ENCODE measurements at places on chromosomes 1 and 21.

DNA sequence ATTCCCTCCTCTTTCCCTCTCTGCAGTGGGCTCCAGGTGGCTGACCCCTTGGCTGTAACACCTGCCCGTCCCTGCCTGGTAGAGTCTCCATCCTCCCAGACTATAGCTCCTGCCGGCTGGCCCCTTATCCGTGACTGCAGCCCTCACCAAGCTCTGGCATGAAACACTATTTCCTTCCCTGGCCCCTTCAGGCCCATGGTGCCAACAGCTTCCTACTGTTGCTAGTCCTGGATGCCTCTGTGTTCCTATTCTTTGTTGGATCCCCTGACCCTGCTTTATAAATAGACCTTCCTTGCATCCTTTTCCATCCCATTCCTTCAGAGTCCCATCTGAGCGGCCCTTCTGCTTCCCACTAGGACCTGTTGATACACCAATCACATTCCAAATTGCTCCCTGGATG, 195.0 kb downstream of the ZNF326 start:
- DNase-seq: no peak

- no peak for DNase-seq
Measured at GRCh38 chr1:2372551-2373490, 18.5 kb downstream of the MORN1 start.

- DNase-seq: no peak
Measured at GRCh38 chr1:91189096-91189495, 167.3 kb upstream of the ZNF644 start.

- no peak for DNase-seq
Measured at GRCh38 chr1:57898531-57898930, 474.7 kb upstream of the DAB1 start.

DNA sequence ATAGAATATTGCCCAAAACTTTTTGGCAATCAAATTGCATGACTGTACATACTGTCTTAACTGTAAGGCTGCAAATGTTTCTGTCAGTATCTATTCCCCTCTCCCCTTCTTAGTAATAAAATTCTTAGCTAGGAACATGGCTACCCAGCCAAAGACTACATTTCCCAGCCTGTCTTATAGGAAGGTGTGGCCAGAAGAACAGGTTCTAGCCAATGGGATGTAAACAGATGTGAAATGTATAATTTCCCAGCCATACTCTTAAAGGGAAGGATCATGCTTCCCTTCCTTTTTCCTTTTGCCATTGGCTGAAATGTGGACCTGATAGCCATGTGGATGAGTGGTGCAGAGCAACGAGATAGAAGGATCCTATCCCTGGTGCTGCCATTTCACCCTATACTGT, 7.0 kb upstream of the HIVEP3 start:
- DNase-seq: no peak

- DNase-seq: no peak
Measured at GRCh38 chr1:23673086-23673813, 18.4 kb upstream of the RPL11 start.

GRCh38 chr1:158972841-158973240, 36.9 kb upstream of the IFI16 start:
- no peak for DNase-seq

DNA sequence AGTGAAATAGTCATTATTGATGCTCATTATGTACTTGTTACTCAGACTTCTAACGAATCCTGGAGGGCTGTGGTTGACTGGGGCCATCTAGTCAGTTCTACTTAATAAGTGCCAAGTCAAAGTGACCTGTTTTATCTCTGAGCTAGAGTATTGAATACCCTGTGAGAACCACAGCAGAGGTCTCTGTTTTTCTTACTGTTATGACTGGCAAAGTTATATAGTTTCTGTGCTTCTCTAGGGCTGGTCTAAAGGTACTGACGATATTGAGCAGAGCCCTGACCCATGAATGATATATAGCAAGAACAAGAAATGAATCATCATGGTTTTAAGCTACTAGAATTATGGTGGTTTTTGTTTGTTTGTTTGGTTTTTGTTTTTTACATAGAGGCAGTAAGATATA, 555.8 kb downstream of the PLA2G4A start:
- DNase-seq: no peak

DNA sequence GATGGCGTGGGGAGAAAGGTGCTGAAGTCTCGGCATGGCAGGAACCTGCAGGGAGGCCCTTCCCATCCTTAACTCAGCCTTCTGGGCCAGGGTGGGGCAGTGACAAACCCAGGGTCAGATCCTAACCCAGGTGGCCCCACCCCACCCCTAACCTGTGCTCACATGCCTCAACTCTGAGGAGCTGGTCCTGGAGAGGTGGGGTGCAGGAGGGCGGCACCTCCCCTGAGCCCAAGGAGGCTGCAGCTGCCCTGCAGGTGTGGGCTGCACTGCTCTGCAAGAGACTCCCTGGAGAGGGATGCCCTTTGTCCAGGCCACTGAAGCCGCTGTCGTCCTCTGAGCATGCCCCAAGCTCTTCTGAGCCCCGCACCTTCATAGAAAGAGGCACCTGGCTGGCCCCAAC, 15.2 kb upstream of the ADAMTSL4 start:
- DNase-seq: no peak

DNA sequence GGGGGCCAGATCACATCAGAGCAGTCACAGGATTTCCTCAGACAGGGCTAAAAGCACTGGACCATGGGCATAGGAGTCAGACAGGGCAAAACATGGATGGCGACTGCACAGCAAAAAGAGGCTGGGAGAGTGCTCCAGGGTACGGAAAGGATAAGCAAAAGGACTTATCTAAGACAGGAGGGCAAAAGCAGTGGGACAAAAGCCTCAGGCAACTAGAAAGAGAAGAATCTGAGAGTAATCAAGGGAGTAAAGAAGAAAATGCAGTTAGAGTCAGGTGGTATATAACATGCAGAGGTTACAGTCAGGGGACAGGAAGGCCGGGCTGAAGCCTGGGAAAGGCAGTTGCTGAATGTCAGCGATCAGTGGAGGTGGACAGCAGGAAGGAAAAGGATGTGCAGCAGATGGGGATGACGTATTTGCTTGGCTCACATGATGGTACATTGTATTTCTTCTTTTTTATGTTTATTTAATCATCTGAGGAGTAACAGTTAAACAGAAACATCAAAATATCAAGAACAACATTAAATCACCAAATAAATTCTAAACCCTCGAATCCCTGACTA, 63.1 kb upstream of the CNN3 start:
- no peak for DNase-seq

- no peak for DNase-seq
Measured at GRCh38 chr1:30888391-30888790, 20.2 kb downstream of the SDC3 start.

GRCh38 chr1:64038119-64038518, 165.3 kb upstream of the UBE2U start:
- DNase-seq: no peak

DNA sequence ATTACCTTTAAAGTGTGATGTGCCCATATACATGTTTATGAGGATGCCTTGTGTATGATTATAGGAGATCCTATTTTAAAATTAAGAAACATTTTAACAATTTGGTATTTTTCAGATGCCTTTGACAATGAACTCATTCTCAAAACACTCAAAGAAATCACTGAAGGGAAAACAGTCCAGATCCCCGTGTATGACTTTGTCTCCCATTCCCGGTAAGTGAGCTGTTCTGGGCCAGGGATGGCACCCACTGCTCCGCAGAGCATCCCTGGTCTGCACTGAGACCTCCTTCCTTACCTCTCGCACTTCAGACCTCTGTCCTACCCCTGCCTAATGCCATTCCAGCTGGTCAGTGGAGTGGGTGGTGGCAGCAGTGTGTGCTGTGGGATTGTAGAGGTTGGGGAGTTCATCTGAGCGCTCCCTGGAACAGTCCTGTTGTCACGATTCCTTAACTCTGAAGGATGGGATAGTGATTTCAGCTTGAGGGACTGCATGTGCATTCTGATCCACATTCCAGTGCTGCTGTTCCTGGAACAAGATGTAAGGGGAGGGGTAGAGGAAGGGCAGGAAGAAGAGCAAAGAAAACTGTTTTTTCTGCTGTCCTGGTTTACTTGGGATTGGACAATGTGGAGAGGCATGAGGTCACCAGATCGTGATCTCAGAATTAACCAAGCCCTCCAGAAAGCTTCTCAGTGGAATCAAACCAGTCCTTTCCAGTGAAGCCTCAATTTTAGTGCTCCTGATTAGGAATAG, 63.9 kb downstream of the UCK2 start:
- no peak for DNase-seq

DNA sequence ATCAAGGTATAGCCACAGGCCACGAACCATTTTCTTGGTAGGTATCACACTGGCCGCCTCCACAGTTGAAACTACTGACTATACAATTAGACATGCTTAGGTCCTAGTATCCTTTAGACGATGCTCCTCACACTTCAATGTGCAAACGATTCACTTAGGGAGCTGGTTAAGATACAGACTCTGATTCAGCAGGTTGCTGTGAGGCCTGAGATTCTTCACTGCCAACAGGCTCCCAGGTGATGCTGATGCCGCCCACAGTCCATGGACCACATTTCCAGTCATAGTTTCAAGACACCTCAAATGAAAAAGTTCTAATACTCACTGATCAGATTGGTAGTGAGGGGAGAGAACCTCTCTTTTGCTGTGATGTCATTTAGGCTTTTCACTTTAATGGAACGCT, 6.8 kb downstream of the ATP5PO start:
- no peak for DNase-seq

DNA sequence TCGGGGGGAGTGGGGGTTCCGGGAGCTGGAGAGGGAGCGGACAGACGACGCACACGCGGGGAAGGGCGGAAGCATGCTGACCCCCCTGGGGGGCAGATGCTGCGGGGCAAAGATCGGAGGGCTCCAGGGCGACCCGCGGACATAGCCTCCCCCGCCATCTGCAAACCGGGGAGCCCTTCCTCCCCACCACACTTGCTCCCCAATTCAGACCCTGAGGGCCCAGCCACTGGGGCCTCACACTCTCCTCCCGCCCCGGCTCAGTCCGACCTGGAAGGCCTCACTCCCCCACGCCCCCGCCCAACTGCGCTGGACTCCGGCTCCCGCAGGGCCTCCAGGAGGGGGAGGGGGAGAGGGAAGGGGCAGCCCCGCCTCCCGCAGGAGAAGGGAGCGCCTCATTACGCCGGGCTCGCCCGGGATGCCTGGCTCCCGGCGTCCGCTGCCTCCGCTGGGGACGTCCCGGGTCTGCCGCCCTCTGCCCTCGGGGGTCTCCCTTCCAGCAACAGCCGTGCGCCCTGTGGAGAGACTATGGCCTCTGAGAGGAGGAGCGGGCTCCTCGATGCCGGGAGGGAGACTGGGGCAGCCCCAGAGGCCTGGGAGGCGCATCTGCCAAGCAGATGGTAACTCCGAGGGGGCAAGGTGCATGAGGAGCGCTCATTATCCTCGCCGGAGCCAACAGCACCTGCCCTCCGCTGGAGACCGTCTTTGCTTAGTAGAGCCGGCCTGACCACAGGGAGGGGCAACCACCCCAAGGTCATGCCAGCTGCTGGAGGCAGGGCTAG, 636 bp upstream of the CAMK2N1 start:
- DNase-seq: peak; percentile 19

DNA sequence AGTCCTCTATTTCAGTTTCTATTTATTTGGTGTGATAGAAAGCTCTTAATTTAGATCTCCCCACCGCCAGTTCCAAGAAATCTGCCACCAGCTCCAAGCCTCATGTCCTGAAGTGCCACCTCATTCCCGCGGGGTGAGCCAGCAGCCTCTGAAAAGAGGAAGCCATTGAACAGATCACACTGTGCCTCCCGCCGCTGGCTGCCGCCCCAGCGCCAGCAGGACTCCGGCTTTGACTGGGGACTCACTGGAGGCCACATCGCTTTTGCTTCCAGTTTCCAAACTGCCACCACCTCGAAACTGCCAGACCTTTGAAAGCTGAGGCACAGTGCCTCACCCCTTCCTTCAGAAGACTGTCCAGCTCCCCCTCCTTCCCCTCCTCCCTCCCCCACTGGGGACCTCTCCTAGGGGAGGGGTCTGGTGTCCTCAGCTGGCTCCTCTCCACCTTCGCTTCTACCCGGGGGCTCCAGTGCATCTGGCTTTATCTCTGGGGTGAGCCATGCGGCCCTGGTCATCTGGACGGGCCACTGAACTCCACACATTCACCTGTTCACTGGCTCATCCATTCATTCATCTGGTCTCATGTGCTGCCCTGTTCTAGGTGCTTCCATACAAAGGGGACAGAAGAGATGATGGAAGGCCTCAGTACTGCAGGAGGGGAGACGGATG, 58.9 kb downstream of the VPS26C start:
- no peak for DNase-seq

GRCh38 chr1:219757890-219758289, 145.0 kb upstream of the ZC3H11B start:
- no peak for DNase-seq

- DNase-seq: no peak
Measured at GRCh38 chr21:44755227-44755626, 43.9 kb upstream of the TSPEAR start.

GRCh38 chr1:88029142-88029541, 654.9 kb upstream of the PKN2 start:
- no peak for DNase-seq

DNA sequence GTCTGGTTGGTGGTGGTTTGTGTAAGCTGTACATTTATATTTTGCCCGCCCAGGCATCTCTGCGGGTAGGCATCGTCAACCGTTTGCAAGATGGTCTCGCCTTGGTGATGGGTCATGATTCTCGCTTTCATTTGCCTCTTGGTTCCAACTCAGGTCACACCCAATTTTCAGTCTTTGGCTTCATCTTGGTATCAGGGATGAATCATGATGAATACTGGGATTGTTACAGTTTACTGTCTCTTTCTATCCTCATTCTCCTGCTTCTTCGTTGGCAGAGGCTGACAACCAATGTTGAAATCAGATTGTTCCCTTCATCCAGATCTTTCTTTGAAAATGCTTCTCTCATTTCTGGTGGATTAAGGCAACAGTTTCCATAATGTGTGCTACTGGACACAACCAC, 129.7 kb upstream of the KAZN start:
- DNase-seq: no peak

DNA sequence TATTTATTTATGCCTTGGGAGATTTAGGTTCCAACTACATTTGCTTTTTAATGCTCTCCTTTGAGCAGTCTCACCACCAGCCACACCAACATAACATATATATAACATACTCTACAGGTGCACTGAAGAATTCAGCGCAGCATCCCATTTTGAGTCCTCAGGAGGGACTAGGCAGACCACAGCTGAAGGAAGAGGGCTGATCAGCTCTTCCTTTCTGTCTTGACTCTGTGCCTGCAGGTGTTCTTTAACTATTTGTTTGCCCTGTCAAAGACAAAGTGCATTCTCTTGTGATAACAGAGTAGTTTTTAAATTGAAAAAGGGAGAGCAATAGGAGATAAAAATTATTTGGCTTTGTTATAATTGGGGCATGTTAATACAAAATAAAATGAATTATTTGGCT, 17.0 kb downstream of the HIPK1 start:
- DNase-seq: no peak

Measured in cortex of kidney (tissue), 1 donor.